Lung (tissue), 17 donors: ENCODE measurements at places on chromosomes 16 and 17.

DNA sequence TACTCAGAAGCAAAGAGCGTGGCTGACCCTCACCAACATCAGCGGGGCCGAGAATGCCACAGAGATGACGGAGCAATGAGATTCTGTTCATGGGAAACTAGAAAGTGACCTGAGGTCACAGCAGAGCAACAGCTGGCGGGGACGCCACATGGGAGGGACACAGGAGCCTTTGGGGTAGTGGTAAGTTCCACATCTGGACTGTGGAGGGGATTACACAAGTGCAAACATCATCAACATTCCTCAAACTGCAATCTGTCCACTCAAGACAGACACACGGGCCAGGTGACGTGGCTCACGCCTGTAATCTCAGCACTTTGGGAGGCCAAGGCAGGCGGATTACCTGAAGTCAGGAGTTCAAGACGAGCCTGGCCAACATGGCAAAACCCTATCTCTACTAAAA lies 11.2 kb downstream of the HAGH start:
- DNase-seq = no peak

DNA sequence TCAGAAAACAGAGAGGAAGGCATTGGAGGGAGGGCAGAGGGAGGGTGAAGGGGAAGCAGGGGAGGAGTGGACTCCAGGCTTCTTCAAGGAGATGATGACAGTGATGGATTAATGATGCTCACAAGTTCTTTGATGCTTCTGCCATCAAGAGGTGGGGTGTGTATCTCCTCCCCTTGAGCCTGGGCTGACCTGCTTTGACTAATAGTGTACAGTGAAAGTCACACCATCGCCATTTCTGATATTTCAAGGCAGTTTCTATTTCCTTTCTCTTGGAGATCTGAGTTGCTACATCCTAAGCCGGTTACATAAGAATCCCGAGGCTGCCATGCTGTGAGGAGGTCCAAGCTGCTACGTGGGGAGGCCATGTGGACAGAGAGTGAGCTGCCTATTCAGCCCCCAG lies 312.5 kb downstream of the MAF start:
- no peak for DNase-seq

GRCh38 chr16:85616607-85617321 lies 3.6 kb downstream of the GSE1 start:
- no peak for DNase-seq

- DNase-seq = peak; percentile 49
These were observed 709 bp upstream of the ENO3 start for GRCh38 chr17:4950075-4950745.

GRCh38 chr16:49485663-49486062 lies 112.1 kb downstream of the C16orf78 start:
- DNase-seq = no peak

GRCh38 chr16:23509441-23509754 lies 896 bp downstream of the GGA2 start:
- no peak for DNase-seq

GRCh38 chr16:14449334-14449733 lies 180.7 kb downstream of the PARN start:
- no peak for DNase-seq

DNA sequence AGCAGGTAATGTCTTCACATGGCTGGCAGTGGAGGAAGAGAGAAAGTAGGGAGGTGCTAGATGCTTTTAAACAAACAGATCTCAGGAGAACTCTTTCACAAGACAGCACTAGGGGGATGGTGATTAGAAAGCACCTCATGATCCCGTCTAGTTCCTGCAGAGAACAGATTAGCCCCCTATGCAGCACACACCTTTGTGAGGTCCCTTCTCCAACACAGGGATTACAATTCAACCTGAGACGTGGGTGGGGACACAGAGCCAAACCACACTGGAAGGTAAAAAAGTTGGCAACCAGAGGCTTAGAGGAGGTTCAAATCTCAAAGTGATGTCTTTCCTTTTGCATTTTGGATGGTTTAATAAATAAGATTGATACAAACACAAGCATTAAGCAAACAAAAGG lies 394.7 kb downstream of the WWOX start:
- no peak for DNase-seq

- DNase-seq = peak; percentile 42
These were observed 3.6 kb upstream of the XAF1 start for GRCh38 chr17:6752068-6752909.

- DNase-seq = no peak
These were observed 163.3 kb upstream of the SHISA6 start for GRCh38 chr17:11077673-11078072.

DNA sequence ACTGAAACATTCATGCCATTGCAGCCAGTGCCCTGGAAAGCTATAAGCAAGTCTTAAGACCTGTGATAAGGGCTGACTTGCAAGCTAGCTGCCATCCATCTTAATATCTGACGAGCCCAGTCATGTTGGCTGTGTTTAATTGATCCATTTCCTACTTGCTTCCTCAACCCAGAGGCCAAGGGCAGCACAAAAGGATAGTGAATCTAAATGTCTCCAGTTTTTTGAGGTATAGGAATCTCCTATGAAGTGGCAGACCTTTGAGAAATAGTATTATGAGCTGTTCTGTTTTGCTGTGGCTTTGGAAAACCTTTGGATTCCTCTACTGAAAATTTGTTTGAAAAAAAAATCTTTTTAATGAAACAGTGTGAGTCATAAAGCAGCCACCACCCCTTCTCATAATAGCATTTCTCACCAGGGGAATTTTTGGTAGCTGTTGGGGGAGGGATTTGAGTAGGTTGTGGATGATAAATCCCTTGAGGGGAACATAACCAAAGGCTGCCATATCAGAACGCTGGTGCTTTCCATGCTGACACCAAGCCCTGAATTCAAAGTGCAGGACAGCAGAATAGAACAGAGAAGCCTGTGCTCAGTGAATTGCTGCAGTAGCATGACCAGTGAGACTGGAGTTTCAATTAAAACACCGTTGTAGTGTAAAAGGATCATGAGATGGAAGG lies 12.9 kb downstream of the ZNRF1 start:
- DNase-seq = no peak

DNA sequence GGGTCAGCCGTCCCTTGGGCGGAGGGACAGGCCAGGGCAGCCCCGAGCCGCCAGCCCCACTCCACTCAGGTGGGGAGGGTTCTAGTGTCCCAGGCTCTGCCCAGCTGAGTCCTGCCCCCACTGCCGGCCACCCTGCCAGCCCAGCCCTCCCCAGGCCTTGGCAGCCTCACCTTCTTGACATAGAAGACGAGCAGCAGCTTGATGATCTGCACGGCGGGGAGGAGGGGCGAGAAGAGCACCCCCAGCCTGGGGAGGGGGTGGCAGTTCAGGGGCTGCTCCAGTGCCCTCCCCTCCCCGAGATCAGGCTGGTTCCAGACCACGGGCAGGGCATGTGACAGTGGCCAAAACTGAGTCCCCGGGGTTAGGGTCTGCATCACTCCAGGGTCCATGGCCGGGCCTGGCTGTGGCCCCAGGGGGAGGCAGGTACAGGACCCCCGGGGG lies 9.7 kb downstream of the TMC6 start:
- no peak for DNase-seq

DNA sequence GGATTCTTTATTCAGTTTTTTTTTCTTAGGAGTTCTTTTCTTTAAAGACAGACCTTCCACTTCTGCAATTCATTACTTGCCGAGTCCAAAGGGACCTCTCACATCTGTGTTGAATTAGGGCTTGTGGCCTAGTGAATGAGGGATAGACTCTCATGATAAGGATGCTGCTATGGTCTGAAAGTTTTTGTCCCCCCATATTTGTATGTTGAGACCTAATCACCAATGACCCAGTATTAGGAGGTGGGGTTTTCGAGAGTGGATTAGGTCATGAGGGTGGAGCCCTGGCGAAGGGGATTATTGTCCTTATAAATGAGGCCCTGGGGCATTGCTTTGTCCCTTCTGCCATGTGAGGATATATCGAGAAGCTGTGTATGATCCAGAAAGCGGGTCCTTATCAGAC lies 9.5 kb downstream of the KRT12 start:
- no peak for DNase-seq

GRCh38 chr16:15775209-15775608 lies 81.6 kb downstream of the MYH11 start:
- no peak for DNase-seq

DNA sequence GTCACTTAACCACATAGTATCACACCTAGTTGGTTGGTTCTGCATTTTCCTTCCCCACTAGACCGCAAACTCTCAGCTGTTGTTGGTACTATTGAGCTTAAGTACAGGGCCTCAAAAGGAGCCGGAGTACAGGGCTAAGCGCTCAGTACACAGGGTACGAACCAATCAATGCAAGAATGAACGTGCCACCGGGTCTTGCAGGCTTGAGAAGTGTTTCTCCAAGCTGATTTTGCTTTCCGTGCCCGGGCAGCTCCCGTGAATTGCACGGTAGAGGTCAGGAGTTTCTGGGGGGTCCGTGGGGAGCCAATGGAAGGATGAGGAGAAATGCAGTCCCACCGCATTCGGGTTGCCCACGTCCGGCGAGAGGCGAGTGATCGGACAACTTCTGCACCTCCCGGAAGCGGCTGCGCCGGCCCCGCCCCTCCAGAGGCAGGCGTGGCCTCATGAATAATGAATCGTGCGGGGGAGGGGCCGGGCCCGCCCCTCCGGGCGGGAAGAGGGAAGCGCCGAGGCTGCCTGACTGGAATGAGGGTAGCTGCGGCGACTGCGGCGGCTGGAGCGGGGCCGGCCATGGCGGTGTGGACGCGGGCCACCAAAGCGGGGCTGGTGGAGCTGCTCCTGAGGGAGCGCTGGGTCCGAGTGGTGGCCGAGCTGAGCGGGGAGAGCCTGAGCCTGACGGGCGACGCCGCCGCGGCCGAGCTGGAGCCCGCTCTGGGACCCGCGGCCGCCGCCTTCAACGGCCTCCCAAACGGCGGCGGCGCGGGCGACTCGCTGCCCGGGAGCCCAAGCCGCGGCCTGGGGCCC lies at the start of gene SNTB2:
SNTB2 (plus strand) TSS at position 523 of the 804 bp plus-strand sequence; CDS start at position 526, 3 bp downstream.
- DNase-seq = peak; percentile 93

DNA sequence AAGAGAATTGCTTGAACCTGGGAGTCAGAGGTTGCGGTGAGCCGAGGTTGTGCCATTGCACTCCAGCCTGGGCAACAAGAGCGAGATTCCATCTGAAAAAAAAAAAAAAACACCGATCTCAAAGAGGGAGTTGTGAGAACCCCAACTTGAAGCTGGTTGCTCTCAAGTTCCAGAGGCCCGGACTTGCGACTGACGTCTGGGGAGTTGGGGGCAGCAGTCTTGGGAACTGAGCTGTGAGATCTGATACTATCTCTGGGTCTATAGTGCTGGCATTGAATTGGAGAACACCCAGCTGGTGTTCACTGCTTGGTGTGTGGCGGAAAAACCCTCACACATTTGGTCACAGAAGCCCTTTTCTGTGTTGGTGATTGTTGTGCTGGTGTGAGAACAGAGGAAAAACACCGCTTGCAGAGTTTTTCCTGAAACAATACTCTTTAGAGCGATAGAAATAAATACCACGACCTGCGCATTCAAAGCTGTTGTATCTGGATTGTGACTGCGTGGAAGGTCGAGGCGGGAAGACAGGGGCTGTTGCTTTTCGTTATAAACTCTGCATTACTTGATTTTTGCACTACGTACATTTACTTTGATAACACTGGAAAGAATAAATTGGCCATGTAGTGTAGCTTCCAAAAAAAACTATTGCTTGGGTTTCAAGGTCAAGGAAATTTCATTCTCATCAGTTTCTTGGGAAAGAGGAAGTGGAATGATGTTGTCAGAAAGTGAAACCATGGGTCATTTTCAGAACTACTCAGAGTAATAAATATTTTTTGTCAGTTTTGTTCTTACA lies 8.8 kb downstream of the SCIMP start:
- no peak for DNase-seq

DNA sequence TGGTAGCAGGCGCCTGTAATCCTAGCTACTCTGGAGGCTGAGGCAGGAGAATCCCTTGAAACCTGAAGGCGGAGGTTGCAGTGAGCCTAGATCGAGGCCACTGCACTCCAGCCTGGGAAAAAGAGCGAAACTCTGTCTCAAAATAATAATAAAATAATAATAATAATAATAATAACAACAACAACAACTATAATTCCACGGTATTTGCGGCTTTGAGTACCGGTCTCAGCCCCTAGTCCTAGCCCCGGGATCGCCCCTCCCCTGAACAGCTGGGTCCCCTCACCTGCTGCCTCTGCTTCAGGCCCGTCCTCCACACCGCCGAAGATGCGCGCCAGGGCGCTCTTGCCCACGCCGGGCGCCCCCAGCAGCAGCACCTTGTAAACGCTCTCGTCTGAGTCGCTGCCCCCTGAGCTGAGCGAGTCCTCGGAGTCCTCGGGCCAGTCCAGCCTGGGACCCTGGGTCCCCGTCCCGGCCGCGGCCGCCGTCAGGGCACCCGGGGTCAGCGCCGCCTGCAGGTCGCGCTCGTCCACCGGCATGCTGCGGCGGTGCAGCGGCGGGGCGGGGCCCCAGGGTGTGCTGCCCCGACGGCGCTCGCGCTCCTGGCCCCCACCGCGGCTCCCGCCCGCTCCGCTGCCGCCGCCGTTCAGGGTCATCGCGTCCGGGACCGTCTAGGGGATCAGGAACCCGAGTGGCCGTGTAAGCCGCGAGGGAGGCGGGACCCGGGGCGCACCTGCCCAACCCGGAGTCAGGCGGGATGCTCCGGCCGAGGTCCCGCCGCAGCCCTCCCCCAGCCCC lies 611 bp downstream of the RRAD start:
- no peak for DNase-seq

- DNase-seq = no peak
These were observed 268.5 kb downstream of the CBLN1 start for GRCh38 chr16:49012961-49013726.

DNA sequence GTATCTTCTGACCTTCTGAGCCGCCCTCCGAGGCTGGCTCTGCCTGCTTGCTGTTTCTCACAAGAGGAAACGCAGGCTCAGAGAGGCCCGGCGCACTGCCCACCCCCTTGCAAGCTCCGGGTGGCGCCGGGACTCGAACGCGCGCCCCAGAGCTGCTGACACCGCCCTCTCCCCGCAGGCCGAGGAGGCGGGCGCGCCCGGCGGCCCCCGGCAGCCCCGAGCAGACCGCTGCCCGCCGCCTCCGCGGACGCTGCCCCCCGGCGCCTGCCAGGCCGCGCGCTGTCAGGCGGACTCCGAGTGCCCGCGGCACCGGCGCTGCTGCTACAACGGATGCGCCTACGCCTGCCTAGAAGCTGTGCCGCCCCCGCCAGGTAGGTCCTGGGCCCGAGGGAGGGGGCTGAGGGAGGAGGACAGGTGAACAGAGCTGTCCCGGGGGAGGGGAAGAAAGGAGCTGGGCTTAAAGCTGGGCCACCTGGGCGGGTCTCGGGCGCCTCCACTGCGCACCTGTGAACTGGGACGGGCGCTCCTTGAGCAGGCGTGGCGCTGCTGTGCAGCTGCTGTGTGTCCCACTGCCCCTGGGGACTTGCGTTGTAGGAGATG lies 18.2 kb downstream of the WFDC1 start:
- DNase-seq = no peak

DNA sequence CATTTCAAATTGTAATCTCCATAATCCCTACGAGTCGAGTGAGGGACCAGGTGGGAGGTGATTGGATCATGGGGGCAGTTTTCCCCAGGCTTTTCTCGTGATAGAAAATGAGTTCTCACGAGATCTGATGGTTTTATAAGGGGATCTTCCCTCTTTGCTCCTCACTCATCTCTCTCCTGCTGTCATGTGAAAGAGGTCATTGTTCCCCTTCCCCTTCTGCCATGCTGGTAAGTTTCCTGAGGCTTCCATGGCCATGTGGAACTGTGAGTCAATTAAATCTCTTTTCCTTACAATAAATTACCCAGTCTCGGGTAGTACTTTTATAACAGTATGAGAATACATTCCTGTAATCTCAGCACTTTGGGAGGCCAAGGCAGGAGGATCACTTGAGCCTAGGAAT lies 76.7 kb upstream of the MARCHF10 start:
- no peak for DNase-seq

GRCh38 chr17:57355090-57355859 lies 99.0 kb downstream of the MSI2 start:
- no peak for DNase-seq
